K562 (cell line): ENCODE measurements at places on chromosomes 16 and 17.

- no peak for DNase-seq
Measured at GRCh38 chr17:75260641-75261335, 618 bp downstream of the GGA3 start.

GRCh38 chr16:28183484-28183883 is 28.3 kb downstream of the XPO6 start:
- no peak for DNase-seq

- no peak for DNase-seq
Measured at GRCh38 chr17:72191921-72192799, 71.3 kb downstream of the SOX9 start.

- no peak for DNase-seq
Measured at GRCh38 chr17:72176516-72176851, 55.7 kb downstream of the SOX9 start.

DNA sequence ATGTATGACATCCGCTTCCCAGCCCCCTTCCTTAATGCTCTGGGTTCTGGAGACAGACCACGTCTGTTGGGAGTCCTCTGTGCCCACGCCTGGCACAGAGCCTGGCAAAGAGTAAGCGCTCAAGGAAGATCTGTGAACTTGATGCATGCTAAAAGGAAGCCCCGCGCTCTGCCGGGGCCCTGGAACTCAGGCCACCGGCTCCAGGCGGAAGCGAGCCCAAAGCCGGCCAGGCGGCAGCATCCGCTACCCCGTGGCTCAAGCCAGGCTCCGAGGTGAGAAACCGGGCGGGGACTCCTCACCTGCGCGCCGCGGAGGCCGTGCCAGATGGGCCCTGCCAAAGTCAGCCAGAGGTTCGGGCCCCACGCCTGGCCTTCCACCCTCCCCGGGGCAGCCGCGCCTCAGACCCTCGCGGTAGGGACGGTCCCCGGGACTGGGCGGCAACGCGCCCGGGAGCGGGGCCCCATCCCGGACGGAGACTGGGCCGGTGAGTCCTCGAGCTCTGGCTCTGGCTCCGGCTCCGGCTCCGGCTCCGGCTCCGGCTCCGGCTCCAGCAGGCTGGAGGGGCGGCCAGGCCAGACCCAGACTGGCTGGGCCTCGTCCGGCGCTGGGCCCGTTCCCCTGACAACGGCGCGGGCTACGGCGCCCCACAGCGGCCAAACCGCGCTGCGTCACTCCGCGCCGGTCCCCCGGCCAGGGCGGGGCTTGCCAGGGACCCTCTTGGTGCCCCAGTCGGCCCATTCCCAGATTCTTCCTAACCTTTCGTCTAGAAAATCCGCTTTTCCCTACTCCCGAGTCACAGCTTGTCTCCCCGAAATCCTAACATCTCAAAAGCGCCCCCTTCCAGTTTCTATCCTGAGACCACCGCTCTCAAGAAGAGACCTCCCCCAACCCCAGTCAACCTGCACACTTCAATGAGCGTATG is at the start of gene ZDHHC1:
TSS of gene ZDHHC1 (minus strand) at position 606 of the 922 bp plus-strand sequence. CDS start 8,702 bp downstream, outside the sequence.
- peak; percentile 72 for DNase-seq

DNA sequence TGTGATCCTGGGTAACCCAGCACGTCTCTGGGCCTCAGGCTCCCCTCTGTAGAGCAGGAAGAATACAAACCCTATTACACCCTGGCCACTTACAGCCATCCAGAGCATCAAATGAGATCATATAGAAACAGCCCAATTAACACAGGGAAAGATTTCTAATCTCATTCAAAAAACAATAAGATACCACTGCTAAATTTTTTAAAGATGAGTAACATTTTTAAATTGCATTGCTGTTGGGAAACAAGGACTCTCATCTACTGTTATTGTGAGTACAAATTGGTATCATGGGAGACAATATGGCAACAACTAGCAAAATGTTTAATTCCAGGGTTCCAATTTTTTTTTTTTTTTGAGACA is 41.1 kb downstream of the SRL start:
- no peak for DNase-seq

- no peak for DNase-seq
Measured at GRCh38 chr16:1537138-1537577, 3.7 kb downstream of the TMEM204 start.

DNA sequence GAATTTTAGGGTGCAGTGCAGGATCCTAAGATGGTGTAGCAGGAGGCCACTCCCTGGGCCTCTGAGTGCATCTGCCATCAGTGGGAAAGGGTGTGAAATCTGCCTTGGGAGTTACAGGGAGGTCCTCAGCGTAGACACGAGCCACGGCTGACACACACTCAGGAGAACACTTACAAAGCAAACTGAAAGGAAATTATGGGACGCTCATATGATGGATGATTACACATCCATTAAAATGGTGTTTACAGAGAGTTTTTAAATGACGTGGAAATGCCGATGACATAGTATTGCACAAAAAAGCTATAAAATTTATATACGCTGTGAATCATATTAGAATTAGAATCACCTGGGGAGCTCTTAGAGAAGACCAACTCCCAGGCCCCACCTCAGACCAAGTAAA is 175.2 kb downstream of the CCDC182 start:
- no peak for DNase-seq

GRCh38 chr17:60372790-60373483 is 19.0 kb downstream of the USP32 start:
- DNase-seq: no peak

- no peak for DNase-seq
Measured at GRCh38 chr17:17605729-17606088, 14.2 kb upstream of the PEMT start.

DNA sequence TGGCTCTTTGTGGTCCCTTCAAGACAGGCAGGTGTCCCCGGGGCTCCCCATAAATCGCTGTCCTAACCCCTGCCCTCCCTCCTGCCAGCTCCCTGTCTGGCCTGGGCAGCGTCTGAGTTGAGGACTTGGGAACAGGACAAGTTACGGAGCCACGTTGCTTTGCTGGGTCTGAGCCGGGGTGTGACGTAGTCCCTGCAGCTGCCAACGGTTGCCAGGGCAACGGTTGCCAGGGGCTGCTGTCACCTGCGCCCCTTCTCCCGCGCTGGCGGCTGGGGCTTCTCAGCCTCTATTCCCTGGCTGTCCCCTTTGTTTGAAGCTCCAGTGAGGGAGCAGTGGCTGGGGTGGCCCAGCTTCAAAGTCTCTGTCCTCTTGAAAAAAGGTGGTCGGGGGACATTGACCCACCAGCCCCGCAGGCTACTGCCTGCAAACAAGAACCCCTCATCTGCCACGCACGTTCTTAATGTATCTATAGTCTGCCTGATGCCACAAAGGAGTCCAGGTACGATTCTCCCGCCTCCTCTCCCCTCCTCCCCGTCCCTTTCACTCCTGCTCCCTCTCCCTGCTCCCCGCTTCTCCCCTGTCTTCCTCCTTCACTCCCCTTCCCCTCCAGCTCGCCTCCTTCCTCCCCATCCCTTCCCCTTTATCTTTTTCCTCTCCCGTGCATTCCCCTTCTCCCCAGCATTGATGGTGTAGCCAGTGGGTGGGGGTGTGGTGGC is 10.9 kb downstream of the ADGRG1 start:
- DNase-seq: peak; percentile 47

DNA sequence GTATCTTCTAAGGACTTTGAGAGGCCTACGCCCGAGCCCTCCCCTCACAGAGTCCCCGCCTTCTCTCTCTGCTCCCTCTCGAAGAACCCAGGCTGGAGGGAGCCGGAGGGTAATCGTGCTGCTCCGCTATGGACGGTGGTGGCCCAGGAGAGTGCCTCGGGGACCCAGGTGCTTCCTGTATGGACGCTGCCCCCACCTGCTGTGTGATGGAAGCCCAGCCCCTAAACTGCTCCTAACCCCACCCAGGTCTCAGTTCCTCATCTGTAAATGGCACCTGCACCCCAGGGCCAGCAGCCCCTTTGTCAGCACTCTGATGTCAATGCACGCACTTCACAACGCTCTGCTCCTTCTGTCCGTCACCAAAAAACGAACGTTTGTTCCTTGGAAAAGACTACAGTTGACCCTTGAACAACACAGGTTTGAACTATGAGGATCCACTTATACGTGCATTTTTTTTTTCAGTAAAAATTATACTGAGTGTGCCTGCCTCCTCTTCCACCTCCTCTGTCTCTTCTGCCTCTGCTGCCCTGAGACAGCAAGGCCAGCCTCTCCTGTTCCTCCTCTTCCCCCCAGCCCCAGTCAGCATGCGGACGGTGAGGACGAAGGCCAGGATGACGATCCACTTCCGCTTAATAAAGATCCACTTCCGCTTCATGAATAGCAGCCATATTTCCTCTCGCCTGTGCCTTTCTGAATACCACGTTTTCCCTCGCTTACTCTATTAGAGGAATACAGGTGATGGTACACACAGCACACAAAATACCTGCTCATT is 118.3 kb downstream of the BANP start:
- DNase-seq: no peak

DNA sequence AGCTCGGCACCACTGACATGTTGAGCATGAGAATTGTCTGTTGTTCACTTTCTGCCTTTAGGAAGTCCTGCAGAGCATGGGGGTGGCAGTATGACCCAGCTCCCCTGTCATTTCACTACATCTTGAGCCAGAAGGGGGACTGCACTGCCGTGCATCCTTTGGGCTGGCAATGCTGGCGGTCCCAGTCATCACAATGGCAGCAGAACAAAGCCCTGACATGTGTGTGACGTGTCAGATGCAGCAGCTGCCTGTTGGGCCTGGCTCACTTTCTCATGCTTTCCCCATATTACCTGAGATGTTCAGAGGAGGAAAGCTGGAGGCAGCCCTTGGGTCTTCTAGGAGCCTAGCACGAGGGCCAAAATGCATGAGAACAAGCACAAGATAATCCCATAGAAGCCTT is 6.3 kb upstream of the ABAT start:
- no peak for DNase-seq

DNA sequence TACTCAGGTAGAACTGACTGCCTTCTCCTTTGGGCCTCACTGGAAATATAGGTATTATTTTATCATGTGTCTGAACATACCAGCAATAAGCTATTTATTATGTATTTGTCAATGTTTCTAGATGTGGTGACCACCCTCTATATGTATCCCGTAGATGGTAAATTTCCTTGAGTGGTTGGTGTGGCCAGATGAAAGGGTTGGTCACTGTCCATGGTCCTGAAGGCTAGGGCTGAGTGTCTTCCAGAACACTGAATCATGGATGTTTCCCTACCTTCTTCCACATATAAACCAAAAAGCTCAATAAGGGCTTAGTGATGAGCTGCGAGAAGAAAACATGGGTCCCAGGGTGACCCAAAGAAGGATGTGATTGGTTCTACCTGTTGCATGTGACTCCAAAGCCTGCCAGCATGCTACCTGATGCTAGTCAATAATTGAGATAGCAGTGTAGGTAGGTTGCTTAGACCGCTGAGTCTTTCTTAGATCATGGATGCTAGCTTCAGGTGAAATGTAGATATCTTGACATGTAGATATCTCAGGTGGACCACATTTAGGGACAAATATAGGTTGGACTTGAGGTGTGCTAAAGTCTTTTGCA is 150.3 kb downstream of the ASIC2 start:
- peak; percentile 50 for DNase-seq

DNA sequence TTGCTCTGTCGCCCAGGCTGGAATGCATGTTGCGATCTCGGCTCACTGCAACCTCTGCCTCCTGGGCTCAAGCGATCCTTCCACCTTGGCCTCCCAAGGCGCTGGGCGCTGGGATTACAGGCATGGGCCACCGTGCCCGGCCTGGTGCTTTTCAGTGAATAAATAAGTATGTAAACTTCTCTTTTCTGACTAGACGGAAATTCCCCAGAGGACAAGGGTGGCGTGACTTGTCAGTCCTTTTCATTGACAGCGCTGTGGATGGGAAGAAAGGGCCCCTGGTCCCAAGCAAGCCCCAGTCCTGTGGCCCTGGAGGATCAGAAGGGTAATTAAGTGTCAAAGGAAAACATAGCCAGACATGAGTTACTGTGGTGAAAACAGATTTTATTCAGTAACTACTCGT is 9.6 kb upstream of the SPN start:
- DNase-seq: no peak

- DNase-seq: no peak
Measured at GRCh38 chr17:19534562-19535149, 1.0 kb downstream of the SLC47A1 start.

GRCh38 chr16:49556606-49557446 is 183.2 kb downstream of the C16orf78 start:
- DNase-seq: peak; percentile 26

- no peak for DNase-seq
Measured at GRCh38 chr17:9894231-9894630, 10.8 kb downstream of the RCVRN start.

- DNase-seq: no peak
Measured at GRCh38 chr17:19725486-19725885, 9.1 kb upstream of the SLC47A2 start.

- no peak for DNase-seq
Measured at GRCh38 chr17:48550502-48551213, 5.7 kb upstream of the HOXB2 start.

- DNase-seq: no peak
Measured at GRCh38 chr17:57707892-57708291, 37.2 kb downstream of the CCDC182 start.

DNA sequence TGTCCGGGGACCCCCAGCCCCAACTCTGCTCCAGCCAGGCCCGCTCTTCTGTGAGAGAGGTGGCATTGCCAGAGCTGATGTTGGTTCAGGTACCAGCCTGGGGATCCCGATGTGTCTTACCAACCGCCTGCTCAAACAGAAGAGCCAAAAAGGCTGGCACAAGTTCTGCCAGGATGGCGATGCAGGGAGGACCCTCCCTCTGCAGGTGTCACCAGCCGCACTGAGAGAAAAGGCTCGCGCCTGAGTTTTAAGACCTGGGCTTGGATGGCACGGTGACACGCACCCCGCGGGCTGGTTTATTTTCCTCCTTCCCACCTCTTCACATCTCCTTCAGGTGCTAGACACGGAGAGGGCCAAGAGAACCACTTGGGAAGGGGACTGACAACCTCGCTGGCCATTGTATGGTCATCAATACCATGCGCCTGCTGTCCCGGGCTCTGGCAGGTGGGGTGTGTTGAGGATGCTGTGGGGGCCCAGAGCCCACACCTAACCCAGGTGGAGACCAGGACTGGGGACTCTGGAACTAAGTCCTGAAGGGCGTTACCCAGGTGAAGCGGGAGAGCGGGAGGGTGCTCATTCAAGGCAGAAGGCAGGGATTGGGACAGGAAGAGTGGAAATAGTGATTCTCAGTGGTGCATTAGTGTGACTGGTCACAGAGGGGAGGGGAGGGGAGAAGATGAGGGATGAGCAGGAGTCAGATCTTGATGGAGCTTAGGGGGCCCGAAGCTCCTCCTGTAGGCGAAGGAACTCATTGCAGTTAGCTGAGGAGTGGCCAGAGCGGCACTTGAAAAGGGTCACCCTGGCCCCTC is 16.3 kb downstream of the FOXJ1 start:
- peak; percentile 67 for DNase-seq

- no peak for DNase-seq
Measured at GRCh38 chr16:8736123-8736668, 61.2 kb downstream of the TMEM186 start.

GRCh38 chr17:38898291-38898679 is 27.1 kb upstream of the LASP1NB start:
- no peak for DNase-seq

GRCh38 chr17:17513626-17514025 is 17.4 kb upstream of the RASD1 start:
- no peak for DNase-seq
